ENCODE measurements at places on chromosomes 7 and 10.

- DNase-seq = no peak
Measured at GRCh38 chr7:11135573-11135972, 161.9 kb downstream of the PHF14 start.

GRCh38 chr7:75534727-75535307, 42.7 kb downstream of the SPDYE5 start:
- DNase-seq = no peak

- DNase-seq = no peak
Measured at GRCh38 chr10:89235073-89235798, 16.3 kb downstream of the LIPA start.

GRCh38 chr7:4066206-4066605, 615.9 kb upstream of the FOXK1 start:
- no peak for DNase-seq

- no peak for DNase-seq
Measured at GRCh38 chr10:6164271-6165095, 38.2 kb upstream of the PFKFB3 start.

GRCh38 chr7:30925913-30926312, 14.3 kb downstream of the AQP1 start:
- peak; percentile 44 for DNase-seq

DNA sequence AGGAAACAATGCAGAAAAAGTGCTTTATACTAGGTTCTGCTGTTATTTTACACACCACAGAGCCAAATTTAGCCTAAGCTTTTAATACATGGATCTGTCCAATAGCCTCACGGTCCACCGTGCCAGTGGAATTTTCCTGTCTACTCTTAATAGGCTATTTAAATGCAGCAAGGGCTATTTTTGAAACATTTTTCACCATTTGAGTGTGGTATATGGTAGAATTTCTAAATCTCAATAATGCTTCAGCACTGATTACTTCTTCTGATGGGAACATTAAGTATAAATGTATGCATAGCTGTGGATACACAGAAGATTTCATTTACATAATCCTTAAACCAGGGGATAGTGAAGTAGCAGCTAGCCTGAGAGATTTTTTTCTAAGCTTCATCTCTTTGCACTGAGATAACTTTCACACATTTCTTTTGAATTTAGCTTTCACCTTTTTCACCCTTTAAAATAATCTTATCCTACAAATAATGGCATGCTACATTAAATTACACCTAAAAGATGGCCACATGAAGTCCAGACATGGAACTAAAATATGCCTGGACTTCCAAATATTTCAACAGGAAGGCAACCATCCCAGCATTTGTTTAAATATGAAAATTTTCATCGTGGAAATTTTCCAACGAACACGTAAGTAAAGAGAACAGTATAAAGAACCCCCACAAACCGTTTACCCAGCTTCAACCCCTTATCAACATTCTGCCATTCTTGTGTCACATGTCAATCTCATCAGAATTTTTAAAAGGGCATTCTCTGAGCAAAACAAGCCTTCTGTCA, 45.4 kb downstream of the AMPH start:
- no peak for DNase-seq

- no peak for DNase-seq
Measured at GRCh38 chr7:41445432-41445831, 257.5 kb downstream of the INHBA start.

- DNase-seq = peak; percentile 57
Measured at GRCh38 chr10:132139526-132139925, 47.2 kb upstream of the DPYSL4 start.

DNA sequence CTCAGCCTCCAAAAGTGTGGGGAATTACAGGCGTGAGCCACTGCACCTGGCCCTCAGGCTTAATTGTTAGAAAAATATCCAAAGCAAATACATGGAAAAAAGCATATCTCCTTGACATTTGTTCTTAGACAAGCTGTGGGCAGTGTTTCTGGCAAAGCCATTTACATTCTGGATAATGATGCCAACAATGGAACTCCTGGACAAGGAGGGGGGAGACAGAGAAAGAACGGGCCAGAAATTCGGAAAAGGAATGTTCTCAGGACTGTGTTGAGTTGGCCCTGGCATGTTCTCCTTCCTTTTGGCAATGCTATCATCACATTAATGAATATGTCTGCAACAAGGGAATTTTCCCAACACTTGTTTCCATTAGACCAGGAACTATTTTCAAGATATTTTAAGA, 88.7 kb downstream of the UBE2H start:
- no peak for DNase-seq

DNA sequence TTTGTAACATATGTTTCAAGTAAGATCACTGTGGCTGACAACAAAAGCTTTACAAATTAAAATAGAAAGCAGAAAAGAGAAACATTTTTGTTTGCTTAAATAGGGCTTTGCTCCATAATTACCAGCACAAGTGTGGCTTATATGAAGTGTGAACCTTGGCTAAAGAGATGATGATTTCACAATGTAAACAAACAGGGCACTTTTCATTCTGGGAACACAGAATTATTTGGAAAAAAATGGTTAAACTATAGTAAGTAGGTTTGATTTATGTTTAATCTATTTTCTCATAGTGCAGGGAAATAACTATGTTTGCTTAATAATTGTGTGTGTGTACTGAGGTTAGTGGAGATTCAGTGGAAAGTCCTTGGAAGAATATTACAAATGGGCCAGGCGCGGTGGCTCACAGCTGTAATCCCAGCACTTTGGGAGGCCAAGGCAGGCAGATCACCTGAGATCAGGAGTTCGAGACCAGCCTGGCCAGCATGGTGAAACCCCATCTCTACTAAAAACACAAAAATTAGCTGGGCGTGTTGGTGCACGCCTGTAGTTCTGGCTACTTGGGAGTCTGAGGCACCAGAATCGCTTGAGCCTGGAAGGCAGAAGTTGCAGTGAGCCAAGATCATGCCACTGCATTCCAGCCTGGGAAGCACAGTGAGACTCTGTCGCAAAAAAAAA, 19.1 kb upstream of the OTUD1 start:
- no peak for DNase-seq

GRCh38 chr7:42473099-42473498, 236.1 kb upstream of the GLI3 start:
- no peak for DNase-seq

Data from kidney (tissue), 22 donors.